Activated CD8-positive, alpha-beta memory T cell treated with anti-CD3 and anti-CD28 coated beads for 4 hours (primary cell): ENCODE measurements at places on chromosomes 6 and 20.

DNA sequence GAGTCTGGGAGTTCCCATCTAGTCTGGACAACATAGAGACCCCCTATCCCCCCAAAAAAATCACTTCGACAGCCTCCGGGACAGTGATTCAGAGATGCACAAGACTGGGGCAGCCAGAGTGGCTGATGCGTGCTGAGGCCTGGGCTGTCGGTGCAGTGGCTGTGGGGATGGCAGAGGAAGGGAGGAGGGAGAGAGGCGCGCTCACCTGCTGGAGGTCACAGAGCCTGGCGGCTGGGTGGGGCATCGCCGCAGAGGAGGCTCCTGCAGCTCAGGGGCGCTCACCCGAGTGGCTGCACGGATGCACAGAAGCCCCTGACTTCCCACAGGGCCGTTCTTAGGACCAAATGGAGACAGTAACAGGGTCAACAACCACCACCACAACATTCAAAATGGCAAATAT is 182.8 kb downstream of the SMOC2 start:
- no peak for DNase-seq

DNA sequence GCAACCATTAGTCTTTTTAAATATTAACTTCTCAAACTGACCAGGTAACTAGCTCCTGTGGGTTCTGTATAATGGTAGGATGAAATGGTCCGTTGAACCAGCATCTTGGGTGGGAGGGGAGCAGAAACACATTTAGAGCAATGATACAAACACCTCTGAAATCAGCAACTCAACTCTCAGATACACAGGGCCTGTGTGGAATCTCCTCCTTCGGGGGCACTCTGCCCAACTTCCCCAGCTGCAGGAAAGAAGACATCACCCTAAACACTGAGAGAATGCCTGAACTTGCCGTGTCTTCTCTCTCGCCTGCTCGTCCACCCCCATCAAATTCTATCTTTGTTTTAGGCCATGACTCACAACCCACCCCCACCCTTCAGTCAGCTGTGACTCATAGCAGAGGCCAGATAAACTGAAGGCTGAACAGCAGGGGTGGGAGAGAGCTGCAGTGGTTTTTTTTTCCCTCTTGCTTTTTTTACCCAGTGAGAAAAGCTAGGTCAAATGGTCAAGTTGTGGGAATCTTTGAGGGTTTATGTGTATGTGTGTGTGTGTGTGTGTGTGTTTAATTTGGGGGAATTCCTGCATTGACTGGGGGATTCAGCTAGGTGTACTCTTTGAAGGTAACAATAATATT is 593.4 kb upstream of the JAG1 start:
- DNase-seq = no peak

- peak; percentile 41 for DNase-seq
Measured at GRCh38 chr6:42929821-42930360, 611 bp downstream of the CNPY3 start.

GRCh38 chr6:80287112-80287511 is 180.6 kb downstream of the BCKDHB start:
- no peak for DNase-seq

- no peak for DNase-seq
Measured at GRCh38 chr20:23568320-23568970, at the start of gene CST9L. Gene CST9L, minus strand, starts transcription at chr20:23568484. Its CDS starts 34 bp downstream, at chr20:23568450.

DNA sequence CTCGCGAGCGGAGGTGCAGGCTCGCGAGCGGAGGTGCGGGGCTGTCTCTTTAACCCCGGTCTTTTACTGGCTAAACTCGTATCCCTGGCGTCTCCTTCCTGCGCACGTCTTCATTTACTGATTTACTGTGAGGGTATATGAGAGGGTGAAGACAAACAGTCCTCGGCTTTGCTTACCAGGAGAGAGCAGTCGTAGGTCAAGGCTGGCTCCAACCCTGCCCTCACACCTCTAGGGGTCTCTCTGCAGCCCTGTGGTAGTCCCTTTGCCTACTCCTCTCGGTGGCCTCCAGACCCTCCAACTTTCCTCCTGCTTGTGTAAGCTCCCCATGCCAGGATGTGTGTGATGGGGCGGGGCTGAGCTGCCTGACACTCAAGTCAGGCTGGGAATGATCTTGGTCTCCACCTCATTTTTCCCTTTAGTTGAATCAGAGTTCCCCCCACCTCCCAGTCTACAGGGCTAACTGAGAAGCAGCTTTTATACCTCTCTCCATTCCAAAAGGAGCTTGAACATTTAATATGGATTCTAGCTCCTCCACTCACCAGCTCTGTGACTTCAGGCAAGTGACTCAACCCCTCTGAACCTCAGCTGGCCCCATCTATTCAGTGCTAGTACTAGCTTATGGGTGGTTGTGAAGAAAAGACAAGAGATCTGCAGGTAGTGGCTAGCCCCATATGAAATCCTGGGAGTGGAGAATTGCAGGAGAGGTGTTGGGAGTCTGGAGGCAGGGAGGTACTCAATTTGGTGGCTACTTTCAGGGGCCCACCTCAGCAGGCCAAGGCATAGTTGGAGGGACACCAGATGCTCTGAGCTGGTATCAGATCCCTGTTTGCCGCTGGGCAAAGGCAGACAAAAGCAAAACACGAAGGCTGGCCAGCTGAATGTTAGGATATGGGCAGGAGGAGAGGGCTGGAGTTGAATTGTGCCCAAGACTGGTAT is 902 bp downstream of the SLC29A1 start:
- DNase-seq = no peak

GRCh38 chr6:43467752-43468151 is 9.6 kb upstream of the TJAP1 start:
- DNase-seq = no peak

DNA sequence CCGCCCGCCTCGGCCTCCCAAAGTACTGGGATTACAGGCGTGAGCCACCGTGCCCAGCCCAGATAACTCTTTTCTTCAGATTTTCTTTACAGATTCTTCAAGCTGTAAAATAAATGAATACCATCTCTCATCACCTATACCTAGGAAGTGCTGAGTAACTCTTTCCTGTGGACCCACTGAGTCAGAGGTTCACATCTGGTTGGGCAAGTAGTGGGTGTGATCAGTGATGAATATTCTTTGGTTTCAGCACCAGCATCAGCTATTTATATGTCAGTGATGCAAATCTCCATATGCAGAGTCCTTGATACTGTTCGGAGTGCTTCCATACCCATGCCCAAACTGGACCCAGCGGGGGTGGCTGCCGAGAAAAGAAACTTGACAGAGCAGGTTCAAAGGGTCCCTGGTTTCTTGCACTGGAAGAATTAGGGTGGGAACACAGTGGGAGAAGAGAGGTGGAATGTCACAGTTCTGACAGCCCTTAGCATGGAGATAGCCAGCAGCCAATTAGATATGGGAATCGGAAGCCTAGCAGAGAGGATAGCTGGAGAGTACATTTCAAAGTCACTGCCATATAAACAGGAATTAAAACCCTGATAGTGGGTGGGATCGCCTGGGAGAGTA is 64.9 kb upstream of the DDR1 start:
- peak; percentile 69 for DNase-seq

DNA sequence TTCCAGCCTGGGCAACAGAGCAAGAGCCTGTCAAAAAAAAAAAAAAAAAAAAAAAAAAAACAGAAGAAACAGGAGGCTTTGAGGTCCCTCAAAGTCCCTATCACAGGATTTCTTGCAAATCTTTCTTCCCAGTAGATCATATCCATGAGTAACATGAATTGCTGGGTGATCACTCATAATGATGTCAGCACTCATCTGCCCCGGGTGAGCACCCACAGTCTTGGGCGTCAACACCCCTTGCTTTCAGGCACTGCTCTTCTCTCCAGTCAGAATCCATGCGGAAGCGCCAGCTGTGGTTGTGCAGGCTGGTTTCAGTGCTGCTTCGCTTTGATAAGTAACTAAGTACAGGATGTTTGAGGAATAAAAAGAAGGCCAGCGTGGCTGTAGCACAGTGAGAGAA is 40.2 kb upstream of the INSM1 start:
- DNase-seq = no peak

DNA sequence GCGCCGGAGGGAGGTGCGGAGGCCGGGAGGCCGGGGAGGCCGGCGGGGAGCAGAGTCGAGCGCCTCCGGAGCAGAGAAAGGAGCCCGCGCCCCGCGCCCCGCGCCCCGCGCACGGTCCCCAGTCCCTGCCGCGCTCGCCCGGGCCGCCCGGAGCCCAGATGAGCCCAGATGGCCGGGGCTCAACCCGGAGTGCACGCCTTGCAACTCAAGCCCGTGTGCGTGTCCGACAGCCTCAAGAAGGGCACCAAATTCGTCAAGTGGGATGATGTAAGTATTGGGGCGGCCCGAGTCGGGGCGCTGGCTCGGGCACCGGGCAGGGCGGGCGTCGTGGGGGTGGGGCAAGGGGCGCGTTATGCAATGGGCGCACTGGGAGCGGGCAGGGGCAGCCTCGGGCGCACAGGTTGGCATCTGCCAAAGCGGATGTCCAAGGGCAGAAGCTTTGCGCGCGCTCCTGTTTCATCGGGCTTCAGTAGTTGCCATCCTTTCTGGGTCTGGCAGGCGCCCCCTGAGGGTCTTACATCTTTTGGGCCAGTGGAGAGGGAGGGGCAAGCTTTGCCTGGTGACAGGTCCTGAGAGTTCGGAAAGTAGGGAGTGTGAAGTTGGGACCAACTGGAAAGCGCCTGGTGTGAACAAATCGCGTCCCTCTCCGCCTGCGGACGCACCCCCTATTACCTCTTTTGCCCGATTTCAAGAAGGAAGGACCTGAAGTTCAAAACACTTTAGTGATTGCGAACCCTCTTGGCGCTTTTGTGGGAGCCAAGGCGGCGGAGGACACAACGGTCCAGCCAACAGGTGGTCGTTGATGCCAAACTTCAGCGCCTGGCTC is 631 bp downstream of the PLCB1 start:
- no peak for DNase-seq

- DNase-seq = no peak
Measured at GRCh38 chr6:126682440-126682839, 342.5 kb downstream of the CENPW start.

DNA sequence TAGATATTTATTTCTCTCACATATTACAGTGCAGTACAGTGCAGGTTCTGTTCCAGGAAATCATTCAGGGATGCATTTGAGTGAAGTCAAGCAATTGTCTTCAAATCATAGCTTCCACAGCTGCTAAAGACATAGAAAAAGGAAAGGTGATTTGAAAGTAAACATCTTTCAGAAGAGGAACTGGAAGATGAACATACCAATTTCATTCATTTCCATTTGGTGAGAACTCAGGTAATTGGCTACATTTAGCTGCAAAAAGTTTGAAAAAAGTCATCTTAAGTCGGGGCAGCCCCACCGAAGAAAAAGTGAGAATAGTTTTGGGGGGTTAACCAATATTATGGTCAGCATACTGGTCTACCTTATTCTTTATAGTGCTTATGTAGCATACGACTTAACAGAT is 61.4 kb upstream of the IL20RA start:
- DNase-seq = no peak

GRCh38 chr6:142412241-142412640 is 110.4 kb downstream of the ADGRG6 start:
- no peak for DNase-seq

GRCh38 chr20:58237318-58238132 is 9.1 kb upstream of the ANKRD60 start:
- no peak for DNase-seq

- DNase-seq = no peak
Measured at GRCh38 chr6:85490516-85491248, 40.8 kb downstream of the NT5E start.

GRCh38 chr6:157269261-157269794 is 54.0 kb downstream of the TMEM242 start:
- no peak for DNase-seq

DNA sequence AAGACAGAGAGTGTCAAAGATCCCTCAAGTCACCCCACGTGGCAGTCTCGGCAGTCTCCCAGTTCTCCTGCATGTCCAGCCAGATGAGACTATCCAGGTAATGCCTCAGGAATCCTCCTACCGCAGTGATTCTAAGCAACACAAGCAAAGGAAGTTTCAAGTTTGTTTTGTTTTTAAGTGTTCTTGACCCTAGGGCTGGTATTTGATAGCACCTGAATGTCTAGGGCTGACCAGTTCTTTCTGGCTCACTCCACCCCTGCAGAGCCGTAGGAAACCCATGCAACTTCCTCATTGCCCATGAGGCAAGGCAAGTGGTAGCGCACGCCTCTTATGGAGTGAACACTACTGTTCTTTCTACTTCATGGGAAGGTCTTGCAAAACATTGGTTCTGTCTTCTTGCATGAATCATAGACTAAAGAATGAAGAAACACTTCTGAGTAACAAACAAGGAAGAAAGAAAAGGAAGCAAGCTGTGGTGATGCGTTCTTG is 24.8 kb upstream of the FOXQ1 start:
- DNase-seq = no peak

DNA sequence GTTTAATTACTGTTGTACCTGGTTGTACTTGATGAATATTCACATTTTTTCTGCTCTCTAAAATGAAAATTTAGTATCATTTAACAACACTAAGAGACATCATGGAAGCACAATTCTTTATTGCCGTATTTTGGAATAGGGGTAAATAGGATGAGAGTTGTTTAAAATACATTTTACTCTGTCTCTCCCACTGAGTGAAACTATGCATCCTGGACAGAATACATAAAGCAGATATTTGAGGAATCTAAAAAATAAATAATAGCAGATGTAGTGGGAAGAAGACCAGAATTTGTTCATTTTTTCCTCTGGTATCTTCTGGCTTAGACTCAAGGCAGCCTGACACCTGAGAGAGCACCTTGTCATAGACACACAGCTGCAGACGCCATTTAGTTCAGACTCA is 119.1 kb upstream of the AHI1 start:
- no peak for DNase-seq

DNA sequence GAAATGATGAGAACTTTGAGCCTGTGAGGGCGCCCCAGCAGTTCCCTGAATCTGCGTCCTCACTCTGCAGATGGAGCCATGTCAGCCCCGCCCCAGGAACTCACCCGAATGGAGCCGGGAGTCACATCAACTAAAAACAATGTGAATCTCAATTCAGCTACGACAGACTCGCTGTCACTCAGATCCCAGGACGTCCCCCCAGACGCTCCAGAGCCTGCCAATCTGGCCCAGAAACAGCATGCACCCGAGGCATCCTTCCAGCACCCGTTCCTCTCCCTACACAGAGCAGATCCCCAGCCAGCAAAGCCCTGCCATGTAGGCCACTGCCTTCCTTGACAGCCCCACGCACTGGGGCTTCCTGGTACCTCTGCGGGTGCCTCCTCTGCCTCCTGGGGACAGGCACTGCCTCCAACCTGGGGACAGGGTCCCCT is 248.0 kb downstream of the TTLL2 start:
- no peak for DNase-seq

DNA sequence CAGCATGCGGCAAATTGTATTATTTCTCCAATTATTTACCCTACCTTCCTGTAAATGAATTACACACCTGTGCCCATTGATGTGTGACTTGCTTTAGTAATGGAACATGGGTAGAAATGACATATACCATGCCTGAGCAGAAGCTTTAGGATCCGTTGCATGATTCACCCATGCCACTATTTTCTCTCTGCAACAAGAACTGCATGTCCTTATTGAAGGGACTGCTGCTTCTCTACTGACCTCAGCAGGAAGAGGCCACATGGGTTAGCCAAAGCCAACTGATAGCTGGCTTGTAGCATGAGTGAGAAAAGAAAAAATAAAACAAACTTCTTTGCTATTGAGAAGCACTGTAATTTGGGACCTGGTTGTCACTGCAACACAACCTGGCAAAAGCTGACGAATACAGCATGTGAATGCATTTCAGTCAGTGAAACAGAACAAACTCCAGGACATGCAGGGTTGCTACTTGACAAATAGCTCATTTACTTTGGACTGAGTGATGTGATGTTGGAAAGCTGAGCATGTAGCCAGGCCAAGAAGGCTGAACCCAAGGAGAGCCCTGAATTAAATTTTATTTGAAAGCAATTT is 99.2 kb downstream of the BCAS1 start:
- DNase-seq = no peak
